ENCODE measurements at places on chromosomes 5 and 9. TPM values are rescaled to one million over a fixed set of nuclear protein-coding genes. Genes with fewer than 3 reads are reported as not detected.

The ZNF169 gene
- total RNA-seq = 1.3 TPM

The LRRC70 gene
- total RNA-seq = 0.87 TPM

The CHSY3 gene
- 0.38 TPM for total RNA-seq

The PROB1 gene
- 0.24 TPM for total RNA-seq

The C9orf153 gene
- total RNA-seq = not detected

The ANKRD18A gene
- total RNA-seq = 6.0 TPM

GRCh38 chr5:179307931-179308471 is 37.3 kb downstream of the ADAMTS2 start:
- no peak overlapping the region for H3K4me3 ChIP-seq
- no peak for DNase-seq
- H3K27me3 ChIP-seq = no peaks in the 10 kb centered on the region
- H3K36me3 ChIP-seq = no peaks in the 10 kb centered on the region
- no peaks in the 10 kb centered on the region for H3K4me1 ChIP-seq
- H3K27ac ChIP-seq = no peak overlapping the region

GRCh38 chr9:101397746-101398067 is 711 bp downstream of the MRPL50 start:
- peaks cover 25% of the 10 kb centered on the region for H3K4me1 ChIP-seq
- H3K27me3 ChIP-seq = no peaks in the 10 kb centered on the region
- peak overlapping the region; percentile 73 for H3K4me3 ChIP-seq
- no peak for DNase-seq
- peak overlapping the region; percentile 82 for H3K27ac ChIP-seq

DNA sequence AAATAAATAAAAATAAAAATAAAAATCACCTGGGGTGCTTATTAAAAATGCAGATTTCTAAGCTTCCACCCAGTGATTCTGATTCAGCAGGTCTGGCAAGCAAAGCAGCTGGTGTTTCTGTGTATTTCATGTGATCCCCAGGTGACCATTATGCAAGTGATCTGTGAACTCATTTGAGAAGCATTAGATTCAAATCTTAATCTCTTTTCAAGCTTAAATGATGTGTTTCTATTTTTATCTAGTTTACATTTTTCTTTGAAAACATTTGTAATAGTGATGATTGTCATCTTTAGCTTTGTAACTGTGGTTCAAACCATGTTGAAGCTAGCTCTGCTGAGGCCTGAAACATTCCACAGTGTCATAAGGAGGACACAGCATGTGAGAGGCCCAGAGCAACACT is 804.8 kb upstream of the ZNF608 start:
- H3K36me3 ChIP-seq = no peaks in the 10 kb centered on the region
- no peak overlapping the region for H3K4me3 ChIP-seq
- H3K27ac ChIP-seq = no peak overlapping the region
- no peaks in the 10 kb centered on the region for H3K27me3 ChIP-seq

DNA sequence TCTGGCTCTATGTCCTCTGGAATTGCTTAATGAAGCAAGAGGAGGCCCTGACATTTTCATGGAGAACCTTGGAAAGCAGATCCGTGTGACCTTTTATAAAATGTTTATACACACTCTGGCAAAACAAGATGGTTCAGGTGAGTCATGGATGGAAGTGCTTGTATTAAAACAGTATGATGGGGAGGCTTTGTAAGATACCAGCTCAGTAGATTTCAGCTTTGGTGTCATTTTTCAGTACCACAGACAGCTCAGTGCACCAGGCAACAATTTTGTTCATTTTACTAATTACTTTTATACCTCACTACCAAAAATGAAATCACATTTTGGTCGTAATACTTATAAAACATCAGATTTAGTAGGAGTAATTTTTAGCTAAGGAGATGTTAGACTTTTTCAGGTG is 5.2 kb downstream of the KCNN2 start:
- H3K27me3 ChIP-seq = no peaks in the 10 kb centered on the region
- no peak overlapping the region for H3K27ac ChIP-seq
- no peak overlapping the region for H3K4me3 ChIP-seq
- DNase-seq = no peak
- H3K36me3 ChIP-seq = no peaks in the 10 kb centered on the region

DNA sequence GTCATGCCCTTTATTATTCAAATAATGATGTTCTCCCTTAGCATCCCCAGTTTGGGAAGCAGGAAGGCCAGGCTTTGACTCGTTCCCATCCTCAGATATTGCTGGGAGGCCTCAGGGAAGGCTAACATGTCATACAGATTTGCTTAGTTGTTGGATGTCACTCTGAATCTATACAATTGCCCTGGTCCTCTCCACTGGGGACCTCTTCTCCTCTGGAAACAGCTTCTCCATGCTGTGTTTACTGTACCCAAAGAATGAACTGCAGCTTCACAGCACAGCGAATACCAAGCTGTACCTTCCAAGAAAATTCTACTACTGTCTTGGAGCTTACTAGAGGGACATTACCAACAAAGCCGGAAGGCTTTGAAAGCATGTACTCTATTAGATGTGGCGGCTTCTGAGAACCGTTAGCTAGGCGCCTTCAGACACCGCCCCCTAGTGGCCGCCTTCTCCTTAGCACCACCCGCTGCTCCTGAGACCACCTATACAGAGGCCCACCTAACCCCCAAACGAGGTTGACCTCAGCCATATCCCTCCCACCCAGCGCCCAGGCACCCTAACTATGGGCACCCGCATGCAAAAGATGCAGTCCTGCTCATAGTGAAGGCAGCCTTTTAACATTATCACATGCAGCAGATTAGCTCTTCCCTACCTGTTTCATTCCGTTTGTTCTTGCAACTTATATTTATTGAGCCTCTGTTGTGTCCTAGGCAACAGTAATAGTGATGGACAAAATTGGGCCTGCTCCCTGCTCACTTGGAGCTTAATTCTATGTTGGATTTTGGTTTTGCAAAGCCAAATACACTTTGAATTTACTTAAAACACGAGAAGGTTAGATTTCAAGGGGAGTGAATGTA is 34.9 kb upstream of the FOXI1 start:
- no peak overlapping the region for H3K4me3 ChIP-seq
- no peaks in the 10 kb centered on the region for H3K27me3 ChIP-seq
- DNase-seq = peak; percentile 9
- no peaks in the 10 kb centered on the region for H3K4me1 ChIP-seq
- no peaks in the 10 kb centered on the region for H3K36me3 ChIP-seq

- no peaks in the 10 kb centered on the region for H3K36me3 ChIP-seq
- no peak overlapping the region for H3K4me3 ChIP-seq
- DNase-seq = peak; percentile 30
- peaks cover 17% of the 10 kb centered on the region for H3K27me3 ChIP-seq
- H3K27ac ChIP-seq = no peak overlapping the region
Measured at GRCh38 chr5:1291611-1292080, 3.2 kb downstream of the TERT start.

DNA sequence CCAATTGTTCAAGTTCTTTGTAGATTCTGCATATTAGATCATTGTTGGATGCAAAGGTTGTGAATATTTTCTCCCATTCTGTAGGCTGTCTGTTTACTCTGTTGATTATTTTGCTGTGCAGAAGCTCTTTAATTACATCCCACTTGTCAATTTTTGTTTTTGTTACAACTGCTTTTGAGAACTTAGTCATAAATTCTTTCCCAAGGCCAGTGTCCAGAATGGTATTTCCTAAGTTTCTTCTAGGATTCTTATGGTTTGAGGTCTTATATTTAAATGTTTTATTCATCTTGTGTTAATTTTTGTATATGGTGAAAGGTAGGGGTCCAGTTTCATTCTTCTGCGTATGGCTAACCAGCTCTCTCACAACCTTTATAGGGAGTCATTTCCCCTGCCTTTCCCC is 116.5 kb downstream of the CPLANE1 start:
- no peak overlapping the region for H3K4me3 ChIP-seq
- H3K4me1 ChIP-seq = no peaks in the 10 kb centered on the region
- H3K27me3 ChIP-seq = no peaks in the 10 kb centered on the region
- no peak for DNase-seq
- H3K36me3 ChIP-seq = no peaks in the 10 kb centered on the region
- no peak overlapping the region for H3K27ac ChIP-seq

DNA sequence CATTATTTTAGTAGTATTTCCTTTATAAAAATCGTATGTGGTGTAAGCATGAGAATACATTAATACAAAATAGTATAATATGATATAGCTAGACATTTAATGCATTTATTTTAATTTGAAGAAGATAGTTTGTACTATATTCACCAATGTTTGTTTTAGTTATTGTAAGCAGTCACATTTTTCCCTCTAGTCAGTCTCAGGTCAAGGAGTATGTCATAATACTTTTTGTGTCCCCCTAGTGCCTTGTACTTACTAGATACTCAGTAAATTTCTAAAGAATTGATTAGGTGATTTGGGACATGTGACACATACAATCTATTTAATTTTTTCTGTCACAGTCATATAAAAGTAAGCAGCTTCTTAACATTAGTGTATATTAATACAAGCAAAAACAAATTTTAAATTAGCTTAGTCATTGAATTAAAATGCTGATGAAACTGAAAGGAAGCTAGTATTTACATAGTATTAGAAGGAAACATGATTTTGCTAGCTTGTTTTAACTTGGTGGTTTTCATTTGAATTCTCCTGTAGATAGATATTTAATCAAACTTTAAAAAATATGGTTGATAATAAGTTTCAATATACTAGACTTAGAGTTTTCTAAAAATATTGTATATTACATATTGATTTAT is 242.2 kb downstream of the FER start:
- no peak overlapping the region for H3K27ac ChIP-seq
- H3K27me3 ChIP-seq = no peaks in the 10 kb centered on the region
- no peak overlapping the region for H3K4me3 ChIP-seq
- no peaks in the 10 kb centered on the region for H3K36me3 ChIP-seq

GRCh38 chr9:29241320-29241719 is 1668.0 kb upstream of the C9orf72 start:
- H3K27ac ChIP-seq = no peak overlapping the region
- no peaks in the 10 kb centered on the region for H3K36me3 ChIP-seq

GRCh38 chr9:129334105-129334935 is 156.3 kb upstream of the IER5L start:
- peaks cover 20% of the 10 kb centered on the region for H3K4me1 ChIP-seq
- H3K36me3 ChIP-seq = no peaks in the 10 kb centered on the region
- no peaks in the 10 kb centered on the region for H3K27me3 ChIP-seq
- peak; percentile 90 for DNase-seq
- H3K4me3 ChIP-seq = no peak overlapping the region

- H3K27ac ChIP-seq = no peak overlapping the region
- no peaks in the 10 kb centered on the region for H3K27me3 ChIP-seq
- no peaks in the 10 kb centered on the region for H3K36me3 ChIP-seq
- DNase-seq = no peak
Measured at GRCh38 chr9:119829186-119829585, 460.0 kb upstream of the BRINP1 start.

DNA sequence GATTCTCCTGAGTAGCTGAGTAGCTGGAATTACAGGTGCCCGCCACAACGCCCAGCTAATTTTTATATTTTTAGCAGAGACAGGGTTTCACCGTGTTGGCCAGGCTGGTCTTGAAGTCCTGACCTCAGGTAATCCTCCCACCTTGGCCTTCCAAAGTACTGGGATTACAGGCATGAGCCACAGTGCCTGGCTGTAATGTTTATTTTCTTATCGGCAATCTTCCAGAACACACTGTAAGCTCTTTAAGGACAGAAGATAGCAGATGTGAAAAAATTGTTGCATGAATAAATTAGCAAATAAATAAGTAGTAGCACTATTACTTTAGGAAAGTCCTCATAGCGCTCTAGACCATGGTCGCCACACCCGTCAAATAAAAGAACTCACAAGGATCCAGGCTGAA is 100.5 kb downstream of the ENC1 start:
- no peak overlapping the region for H3K27ac ChIP-seq
- H3K4me1 ChIP-seq = peaks cover 11% of the 10 kb centered on the region
- H3K36me3 ChIP-seq = no peaks in the 10 kb centered on the region
- H3K27me3 ChIP-seq = no peaks in the 10 kb centered on the region
- H3K4me3 ChIP-seq = no peak overlapping the region
- no peak for DNase-seq

DNA sequence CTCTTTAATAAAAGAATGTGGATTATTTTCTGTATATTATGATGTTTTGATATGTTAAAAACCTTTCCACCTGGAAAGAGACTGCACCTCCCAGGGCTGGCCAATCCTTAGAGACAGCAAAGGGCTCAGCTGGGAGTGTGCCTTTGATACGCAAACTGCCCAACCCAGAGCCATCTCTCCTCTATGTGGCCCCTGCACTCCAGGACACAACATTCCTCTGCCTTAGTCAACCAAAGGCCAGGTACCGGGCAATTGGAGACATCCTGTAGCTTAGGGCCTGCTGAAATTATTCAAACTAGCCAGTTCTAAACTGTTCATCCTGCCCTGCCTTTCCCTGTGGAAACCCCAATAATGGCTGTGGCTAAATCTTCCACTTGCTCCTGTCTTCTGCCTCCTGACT is 5.0 kb upstream of the HSPB3 start:
- no peak overlapping the region for H3K4me3 ChIP-seq
- H3K36me3 ChIP-seq = no peaks in the 10 kb centered on the region
- no peak for DNase-seq
- no peaks in the 10 kb centered on the region for H3K4me1 ChIP-seq
- H3K27ac ChIP-seq = no peak overlapping the region

- H3K27me3 ChIP-seq = no peaks in the 10 kb centered on the region
- DNase-seq = no peak
- H3K4me1 ChIP-seq = no peaks in the 10 kb centered on the region
- H3K27ac ChIP-seq = no peak overlapping the region
- no peak overlapping the region for H3K4me3 ChIP-seq
Measured at GRCh38 chr5:99308131-99308530, 379.3 kb upstream of the CHD1 start.

- H3K36me3 ChIP-seq = no peaks in the 10 kb centered on the region
- no peaks in the 10 kb centered on the region for H3K4me1 ChIP-seq
- no peak for DNase-seq
- no peaks in the 10 kb centered on the region for H3K27me3 ChIP-seq
- no peak overlapping the region for H3K27ac ChIP-seq
- H3K4me3 ChIP-seq = no peak overlapping the region
Measured at GRCh38 chr9:119179701-119180100, 189.5 kb downstream of the BRINP1 start.

DNA sequence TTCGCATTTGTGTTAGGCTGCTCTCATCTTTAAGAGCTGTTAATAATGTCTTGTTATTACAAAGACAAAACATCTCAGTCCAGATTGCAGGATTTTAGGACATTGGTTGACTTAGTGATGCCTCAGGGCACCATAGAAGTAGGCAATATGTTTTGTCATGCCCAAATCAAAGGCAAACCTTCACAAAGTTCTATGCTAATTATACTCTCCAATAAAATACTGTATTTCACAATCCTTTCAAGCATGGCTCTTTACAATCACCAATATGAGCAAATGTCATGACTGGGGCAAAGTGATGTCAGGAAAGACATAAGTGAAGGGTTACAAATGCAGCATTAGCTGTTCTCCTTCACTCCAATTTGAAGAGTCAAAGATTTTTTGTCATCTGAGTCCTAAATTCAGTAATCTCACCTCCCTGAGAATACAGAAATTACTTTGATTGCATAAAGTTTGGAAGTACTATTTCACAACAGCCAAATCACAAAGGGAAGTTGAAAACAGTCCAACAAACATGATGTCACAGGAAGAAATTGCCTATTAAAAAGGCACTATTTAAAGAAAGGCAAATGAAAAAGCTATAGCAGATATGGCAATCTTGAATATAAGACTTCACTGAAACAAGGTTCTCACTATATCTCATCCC is 303.2 kb downstream of the PRR16 start:
- H3K27me3 ChIP-seq = no peaks in the 10 kb centered on the region
- no peak for DNase-seq
- no peaks in the 10 kb centered on the region for H3K4me1 ChIP-seq
- H3K4me3 ChIP-seq = no peak overlapping the region
- H3K36me3 ChIP-seq = no peaks in the 10 kb centered on the region

Measured in pancreas (tissue), 10 donors.